ENCODE measurements at places on chromosomes 5 and 9.
A peak's percentile ranks its signal among the peaks of the same experiment; 100 is the strongest.

DNA sequence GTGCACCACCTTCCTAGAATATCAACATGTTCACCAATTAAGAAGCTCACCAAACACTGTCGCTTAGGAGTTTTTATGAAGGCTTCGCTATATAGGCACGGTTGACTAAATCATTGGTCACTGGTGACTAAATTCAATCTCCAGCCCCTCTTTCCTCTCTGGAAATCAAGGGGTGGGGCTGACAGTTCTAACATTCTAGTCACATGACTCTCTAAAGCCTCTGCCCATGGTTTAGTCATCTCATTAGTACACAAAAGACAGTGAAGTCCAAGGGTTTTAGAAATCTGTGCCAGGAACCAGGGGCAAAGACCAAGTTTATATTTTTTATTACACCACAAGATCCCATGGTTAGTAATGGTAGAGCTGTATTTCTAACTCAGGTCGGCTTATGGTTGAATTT lies 243.2 kb downstream of the ELAVL2 start:
- no peak for DNase-seq

DNA sequence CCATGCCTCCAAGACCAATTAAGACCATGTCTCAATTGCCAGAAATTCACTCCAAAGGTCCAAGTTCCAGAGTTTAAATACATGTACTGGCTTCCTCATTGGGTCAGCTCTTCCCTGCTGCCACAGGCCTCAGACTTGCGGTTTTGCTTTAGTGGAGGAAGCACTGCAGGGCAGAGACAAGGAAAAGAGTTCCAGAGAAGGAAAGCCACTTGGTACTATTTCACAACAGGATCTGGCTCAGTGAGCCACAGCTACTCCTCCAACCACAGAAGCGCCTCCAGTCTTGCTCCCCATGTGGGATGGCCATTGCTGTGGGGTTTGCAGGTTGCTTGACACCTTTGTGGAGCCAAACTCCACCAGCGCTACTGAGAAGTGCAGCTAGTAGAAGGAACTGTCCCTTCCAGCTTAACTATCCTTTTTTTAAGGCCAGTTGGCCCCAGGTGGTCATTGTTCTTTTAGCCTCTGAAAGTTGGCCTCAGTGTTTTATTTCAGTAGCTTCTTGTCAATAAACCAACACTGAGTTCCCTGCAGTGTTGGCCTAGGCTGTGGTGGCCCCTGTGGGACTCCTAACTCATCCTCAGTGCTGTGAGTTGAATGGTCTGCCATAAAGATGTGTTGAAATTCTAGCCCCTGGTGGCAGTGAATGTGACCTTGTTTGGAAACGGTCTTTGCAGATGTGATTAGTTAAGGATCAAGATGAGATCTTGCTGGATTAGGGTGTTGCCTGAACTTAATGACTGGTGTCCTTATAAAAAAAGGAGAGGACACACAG lies 93.7 kb upstream of the DAP start:
- DNase-seq = no peak

GRCh38 chr5:40437452-40437861 lies 242.3 kb upstream of the PTGER4 start:
- DNase-seq = no peak

DNA sequence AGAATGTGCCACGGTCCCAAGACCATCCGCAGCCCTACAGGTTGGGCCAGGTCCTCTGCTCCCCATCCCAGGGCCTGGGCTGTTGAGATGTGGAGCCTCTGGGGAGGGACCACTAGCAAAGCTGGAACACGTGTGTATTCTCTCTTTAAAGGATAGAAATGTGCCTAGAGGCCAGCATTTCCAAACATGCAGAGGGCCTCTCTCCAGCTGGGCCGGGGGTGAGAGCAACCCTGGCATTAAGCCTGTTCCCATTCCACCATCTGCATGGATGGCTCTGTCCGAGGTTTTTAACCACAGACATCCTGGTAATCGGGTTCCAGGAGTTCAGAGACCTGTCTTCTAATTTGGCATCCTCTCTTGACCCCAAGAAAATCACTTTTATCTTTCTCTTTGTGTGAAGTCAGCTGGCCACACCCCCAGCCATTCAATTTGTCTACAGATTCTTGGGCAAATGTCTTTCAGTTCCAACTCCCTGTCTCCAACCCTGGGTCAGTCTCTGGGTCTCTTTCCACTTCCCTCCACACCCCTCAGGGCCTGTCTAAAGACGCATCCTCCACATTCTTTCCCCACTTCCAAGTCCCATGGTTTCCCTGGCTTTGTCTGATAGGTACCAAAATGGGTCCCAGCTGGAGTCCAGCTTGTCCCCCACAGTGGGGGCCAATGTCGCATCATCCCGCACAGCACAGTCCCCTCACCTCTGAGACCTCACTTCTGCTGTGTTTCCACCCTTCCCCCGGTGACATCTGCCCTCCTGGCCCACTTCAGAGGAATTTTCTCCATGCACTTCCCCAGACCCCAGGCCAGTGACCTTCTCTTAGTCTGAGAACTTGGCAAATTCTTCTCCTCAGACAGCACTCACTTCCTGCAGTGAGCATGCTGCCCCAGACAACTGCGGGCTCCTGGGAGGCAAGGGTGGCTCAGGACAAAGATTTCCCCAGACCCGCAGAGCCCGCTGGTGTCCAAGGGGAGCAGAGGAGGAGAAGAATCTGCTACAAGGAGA lies 56.8 kb downstream of the PTPDC1 start:
- peak; percentile 28 for DNase-seq

- no peak for DNase-seq
Observed at GRCh38 chr5:91177085-91177484, 206.0 kb downstream of the ARRDC3 start.

DNA sequence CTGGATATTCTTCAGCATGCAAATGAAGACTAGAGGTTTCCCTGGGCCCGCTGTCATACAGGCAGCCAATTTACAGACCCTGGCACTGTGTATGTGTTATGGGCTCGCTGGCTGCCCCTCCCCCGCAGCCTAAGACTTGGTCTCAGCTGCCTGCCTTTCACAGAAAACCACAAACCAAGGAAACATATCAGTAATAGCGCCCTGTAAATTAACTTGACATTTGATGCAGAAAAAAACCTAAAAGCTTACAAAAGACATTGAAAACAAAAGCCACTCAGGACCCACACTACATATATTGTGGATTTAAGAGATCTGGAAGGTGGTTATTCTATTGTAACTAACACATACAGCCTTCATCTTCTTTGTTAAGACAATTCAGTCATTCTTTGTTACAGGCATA lies 287.0 kb upstream of the TMEM161B start:
- no peak for DNase-seq

DNA sequence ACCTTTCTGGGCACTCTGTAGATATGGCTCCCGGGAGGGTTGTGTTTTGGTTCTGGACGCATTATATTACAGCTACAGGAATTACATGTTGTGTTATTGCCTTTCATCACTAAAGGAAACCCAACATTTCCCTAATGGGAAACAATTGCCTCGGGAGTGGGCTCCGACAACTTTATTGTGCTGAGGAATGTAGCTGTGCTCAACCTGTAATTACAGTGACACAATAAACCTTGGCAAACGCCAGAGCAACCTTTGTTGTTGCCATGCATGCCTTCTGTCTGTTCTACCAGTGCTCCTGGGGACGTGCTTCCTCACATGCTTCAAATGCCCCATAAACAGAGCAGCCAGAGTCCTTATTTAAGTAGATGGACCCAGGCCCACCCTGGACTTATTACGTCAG lies 182.4 kb downstream of the DIRAS2 start:
- no peak for DNase-seq

DNA sequence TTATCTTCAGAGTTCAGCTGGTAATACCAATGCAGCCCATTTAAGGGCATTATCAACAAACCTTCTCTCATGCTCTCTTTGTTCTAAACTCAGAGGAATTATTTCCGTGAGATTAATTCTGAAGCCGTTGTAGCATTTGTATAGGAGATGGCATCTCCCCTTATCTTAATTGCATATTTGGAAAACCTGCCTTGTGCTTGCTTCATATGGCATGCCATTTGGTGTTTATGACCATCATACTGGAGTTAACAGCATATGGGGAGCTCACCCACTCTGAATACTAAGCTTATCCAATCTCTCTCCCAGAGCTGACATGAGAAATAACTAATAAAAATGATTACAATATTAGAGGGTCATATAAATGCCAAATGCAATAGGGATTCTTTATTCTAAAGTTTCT lies 243.2 kb downstream of the BRINP1 start:
- no peak for DNase-seq

GRCh38 chr5:56522960-56523359 lies 289.8 kb upstream of the ANKRD55 start:
- DNase-seq = no peak

- no peak for DNase-seq
Observed at GRCh38 chr5:119321569-119322311, 34.1 kb upstream of the TNFAIP8 start.

- no peak for DNase-seq
Observed at GRCh38 chr5:72326306-72326649, 6.1 kb downstream of the PTCD2 start.

- DNase-seq = peak; percentile 81
Observed at GRCh38 chr5:96997265-96997859, 61.5 kb downstream of the LNPEP start.

- peak; percentile 39 for DNase-seq
Observed at GRCh38 chr9:91162784-91163443, 198.8 kb downstream of the AUH start.

DNA sequence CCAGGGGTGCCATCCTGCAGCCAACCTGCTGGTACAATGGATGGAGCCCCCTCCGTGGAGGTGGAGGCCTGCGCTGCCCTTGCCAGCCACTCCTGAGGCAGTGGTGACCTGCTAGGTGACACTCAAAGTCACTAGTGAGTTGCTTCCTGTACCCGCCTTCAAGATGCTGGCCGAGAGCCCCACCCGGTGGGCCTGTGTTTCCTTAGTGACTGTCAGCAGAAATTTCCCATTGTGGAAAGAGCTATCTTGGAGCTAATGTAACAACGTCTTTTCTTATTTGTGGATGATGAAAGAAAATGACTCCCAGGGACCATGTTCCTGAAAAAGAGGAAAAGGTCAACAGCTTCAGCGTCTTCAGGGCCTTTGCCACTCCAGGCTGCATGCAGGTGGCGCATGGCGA lies 117.0 kb upstream of the BOD1 start:
- DNase-seq = no peak

GRCh38 chr9:76297721-76298239 lies 96.4 kb downstream of the RFK start:
- DNase-seq = peak; percentile 82
